Transverse colon (tissue), 4 donors: ENCODE measurements at places on chromosomes 5 and 9. TPM values are rescaled to one million over a fixed set of nuclear protein-coding genes. Genes with fewer than 3 reads are reported as not detected.

DNA sequence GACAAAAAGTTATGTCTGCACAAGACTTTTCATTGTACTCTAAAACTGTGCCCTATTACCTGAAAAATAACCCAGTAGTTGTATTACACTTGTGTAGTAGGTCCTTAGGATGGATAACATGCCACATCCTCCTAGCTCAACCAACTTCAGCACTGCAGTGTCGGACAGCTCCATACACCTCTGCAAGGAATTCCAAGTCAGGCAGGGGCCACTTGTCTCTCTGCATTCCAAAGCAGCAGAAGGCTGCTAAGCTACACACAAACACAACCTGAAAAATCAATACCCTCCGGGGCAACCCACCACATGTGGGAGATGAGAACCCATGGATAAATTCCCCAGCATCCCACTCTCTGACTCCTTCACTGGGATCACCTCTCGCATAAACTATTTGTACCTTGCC is 50.2 kb downstream of the MED10 start:
- DNase-seq: no peak

GRCh38 chr5:32790411-32790951 is 79.4 kb downstream of the NPR3 start:
- no peak for DNase-seq

DNA sequence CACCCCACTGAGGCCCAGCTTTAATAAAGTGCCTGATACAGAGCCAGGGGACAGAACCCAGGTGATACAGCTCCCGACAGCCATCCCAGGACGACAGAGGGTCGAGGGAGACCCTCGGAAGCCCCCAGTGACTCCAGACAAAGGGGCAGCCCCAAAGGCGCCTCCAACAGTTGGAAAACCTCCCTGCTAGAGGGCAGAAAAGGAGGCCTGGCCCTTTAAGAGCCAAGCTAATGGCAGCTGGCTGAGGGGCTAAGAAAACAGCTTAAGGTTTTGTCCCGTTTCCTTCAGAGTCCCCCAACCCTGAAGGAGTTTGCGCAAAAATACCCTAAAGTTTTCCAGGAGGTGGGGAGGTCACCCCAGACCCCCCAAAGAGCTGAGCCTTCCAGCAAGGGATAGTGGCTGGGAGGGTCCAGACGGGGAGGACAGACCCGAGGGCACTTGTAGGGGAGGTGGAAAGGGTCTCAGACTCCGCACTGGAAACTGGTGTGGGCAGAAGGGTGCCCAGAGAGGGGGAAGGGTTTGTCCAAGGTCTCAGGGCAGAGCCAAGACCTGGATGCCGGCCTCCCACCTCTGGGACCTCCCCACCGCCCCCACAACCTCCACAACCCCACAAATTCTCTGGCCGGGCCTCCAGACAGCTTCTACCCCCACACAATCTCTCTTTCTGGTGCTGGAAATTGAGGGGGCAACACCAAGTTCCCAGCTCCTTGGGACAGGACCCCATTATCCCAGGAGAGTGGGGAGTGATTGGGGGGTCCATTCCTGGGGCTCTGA is 8.2 kb upstream of the AK1 start:
- DNase-seq: no peak

- DNase-seq: no peak
Measured at GRCh38 chr5:90037646-90038045, 371.9 kb downstream of the CETN3 start.

The DHX29 gene
- 9.4 TPM for total RNA-seq

The PCDH1 gene
- 217 TPM for total RNA-seq
